Fibroblast of skin of right biceps (primary cell): ENCODE measurements at places on chromosomes 6 and 20.

- no peak for DNase-seq
These were observed 206.9 kb downstream of the LY86 start for GRCh38 chr6:6795393-6795792.

DNA sequence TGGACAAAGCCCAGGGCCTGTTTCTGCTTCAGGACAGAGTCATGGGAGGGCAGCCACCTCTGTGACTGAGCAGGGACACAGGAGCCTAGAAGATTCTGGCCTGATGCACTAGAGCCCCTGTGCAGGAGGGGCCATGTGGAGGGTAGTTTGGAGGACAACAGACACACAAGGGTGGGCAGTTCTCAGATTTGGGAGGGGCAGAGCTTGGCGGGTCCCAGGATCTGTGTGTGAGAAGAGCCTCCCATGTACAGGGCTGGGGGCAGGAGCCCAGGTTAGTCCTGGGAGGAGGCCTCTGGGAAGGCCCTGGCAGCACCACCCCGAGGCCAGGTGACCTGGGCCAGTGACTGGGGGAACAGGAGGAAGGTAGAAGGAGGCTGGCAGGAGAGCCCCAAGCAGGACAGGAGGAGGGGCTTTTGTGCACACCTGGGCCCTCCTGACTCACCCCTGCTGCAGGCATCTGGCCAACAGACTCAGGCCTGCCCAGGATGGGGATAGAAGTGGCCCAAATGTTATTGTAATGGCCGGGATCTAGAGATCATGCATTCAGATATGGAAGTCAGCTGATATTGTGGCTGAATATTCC lies 1.4 kb upstream of the ULBP3 start:
- DNase-seq: no peak

DNA sequence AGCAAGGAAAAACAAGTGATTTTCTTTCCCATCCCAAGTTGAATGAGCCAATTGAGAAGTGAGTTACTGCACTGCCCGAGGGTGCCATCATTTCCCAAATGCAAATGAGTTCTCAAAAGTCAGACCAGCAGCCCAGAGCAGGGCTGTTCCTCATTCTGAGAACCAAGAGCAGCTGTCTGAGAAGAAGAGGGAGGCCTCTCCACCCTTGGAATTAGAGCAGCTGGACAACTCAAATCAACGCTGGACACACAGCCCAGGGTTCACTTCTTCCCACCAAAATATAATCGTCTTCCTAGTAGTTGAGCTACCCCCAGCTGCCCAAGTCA lies 4.6 kb upstream of the PREX1 start:
- DNase-seq: no peak

GRCh38 chr20:14334306-14334930 lies 3.0 kb downstream of the FLRT3 start:
- DNase-seq: peak; percentile 69

DNA sequence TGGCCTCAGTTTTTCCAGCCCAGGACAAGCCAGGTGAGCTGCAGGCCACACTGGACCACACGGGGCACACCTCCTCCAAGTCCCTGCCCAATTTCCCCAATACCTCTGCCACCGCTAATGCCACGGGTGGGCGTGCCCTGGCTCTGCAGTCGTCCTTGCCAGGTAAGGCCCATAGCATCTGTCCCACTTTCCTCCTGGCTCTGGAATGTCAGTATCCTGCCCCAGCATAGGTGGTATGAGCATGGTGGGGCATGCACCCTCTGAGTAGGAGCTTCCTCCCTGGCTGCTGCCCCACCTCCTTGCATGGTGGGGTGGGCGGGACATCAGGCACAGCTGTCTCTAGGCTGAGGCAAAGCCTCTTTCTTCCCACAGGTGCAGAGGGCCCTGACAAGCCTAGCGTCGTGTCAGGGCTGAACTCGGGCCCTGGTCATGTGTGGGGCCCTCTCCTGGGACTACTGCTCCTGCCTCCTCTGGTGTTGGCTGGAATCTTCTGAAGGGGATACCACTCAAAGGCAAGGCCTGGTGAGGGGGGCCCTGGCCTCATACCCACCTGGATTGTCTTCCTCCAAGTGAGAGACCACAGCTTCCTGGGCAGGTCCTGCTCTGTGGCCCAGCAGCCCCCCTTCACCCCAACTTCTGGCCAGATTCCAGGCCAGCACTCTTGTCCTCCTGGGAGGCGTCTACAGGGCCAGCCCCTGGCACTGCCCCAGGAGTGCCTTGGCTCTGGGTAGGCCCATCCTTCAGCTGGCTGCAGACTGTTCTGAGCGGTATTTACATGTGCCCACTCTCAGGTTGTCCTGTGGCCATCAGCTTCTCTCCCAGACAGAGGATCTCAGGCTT lies 9.1 kb downstream of the PI16 start:
- no peak for DNase-seq

GRCh38 chr6:17116117-17116440 lies 14.2 kb downstream of the STMND1 start:
- DNase-seq: no peak

- no peak for DNase-seq
These were observed 71.8 kb downstream of the TNFAIP3 start for GRCh38 chr6:137938770-137939379.

- no peak for DNase-seq
These were observed 24.3 kb downstream of the MRAP2 start for GRCh38 chr6:84057908-84058307.

- DNase-seq: no peak
These were observed 665.7 kb upstream of the SLC35B3 start for GRCh38 chr6:9100869-9101580.

GRCh38 chr6:80340280-80340679 lies 233.8 kb downstream of the BCKDHB start:
- no peak for DNase-seq

GRCh38 chr20:4808872-4809271 lies 87.2 kb downstream of the PRND start:
- DNase-seq: peak; percentile 22

DNA sequence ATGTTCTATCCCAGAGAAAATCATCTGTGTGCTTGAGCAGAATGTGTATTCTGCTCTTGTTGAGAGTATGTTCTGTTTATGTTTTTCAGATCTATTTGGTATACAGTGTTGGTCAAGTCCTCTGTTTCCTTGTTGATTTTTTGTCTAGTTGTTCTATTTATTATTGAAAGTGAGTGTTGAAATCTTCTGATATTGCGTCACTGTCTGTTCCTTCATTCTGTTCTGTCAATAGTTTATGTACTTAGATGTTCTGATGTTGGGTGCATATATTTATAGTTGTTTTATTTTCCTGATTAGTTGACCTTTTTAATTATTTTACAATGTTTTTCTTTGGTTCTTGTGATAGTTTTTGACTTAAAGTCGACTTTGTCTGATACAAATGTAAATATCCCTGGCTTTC lies 458.7 kb upstream of the HSF2 start:
- DNase-seq: no peak

GRCh38 chr6:11710311-11710761 lies 68.3 kb downstream of the ADTRP start:
- peak; percentile 12 for DNase-seq

DNA sequence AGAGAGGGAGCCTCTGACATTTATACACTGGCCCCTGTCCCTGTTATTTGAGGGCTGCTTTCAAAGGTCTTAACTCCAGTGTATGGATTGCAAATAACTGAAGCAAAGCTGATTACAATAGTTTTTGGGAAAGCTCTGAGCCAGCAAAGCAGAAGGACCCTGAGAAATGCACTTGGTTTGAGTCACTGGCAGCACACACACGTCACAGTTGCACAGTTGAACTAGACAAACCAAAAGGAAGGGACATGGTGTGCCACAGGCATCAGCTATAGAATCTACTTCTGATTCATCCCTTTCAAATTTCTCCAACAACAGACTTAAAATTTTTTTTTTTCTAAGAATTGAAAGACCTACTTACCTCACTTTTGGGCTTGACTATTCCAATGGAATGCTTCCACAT lies 56.4 kb downstream of the SNRNP48 start:
- DNase-seq: peak; percentile 67

GRCh38 chr6:125952764-125953501 lies 3.6 kb upstream of the HINT3 start:
- DNase-seq: peak; percentile 22

- DNase-seq: peak; percentile 79
These were observed 209.6 kb upstream of the DTNBP1 start for GRCh38 chr6:15872241-15873103.

DNA sequence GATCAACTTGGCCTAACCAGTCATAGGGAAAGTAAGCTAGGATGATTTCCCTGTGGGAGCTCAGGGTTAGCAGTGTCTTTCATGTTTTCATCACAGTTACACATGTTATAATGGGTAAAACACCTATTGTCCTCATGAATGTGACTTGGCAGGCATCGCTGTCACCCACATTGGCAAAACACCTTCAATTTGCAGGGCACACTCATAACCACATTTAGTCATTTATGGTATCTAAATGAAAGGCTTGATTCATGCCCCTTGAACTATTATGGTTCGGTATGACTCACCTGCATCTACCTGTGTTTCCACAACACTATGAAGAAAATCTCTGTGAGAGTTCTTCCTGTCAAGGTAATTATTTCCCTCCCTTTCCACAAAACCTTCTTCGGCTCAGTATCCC lies 49.2 kb downstream of the FRK start:
- no peak for DNase-seq

DNA sequence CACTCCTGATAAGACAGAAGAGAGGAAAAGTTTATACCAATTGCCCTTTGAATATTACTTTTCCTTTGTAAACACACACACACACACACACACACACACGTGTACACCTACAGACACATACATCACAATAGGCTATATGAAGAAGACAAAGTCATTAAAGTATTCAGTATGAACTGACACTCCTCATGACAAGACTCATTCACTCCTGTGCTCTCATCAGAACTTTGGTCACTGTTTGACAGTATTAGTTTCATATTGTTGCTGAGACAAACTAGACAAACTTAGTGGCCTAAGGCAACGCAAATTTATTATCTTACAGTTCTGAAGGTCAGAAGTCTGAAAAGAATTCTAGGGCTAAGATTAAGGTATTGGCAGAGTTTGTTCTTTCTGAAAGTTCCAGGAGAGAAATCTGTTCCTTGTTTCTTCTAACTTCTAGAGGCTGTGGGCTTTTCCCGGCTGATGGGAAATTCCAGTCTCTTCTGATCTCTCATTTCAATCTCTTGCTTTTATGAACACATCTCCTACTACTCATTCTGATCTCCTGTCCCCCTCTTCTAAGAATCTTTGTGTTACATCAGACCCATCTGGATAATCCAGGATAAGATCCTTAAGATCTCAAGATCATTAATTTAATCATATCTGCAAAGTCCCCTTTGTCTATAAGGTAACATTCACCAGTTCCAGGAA lies 171.3 kb downstream of the HACE1 start:
- no peak for DNase-seq

GRCh38 chr6:7902221-7902620 lies 8.4 kb downstream of the TXNDC5 start:
- DNase-seq: no peak

DNA sequence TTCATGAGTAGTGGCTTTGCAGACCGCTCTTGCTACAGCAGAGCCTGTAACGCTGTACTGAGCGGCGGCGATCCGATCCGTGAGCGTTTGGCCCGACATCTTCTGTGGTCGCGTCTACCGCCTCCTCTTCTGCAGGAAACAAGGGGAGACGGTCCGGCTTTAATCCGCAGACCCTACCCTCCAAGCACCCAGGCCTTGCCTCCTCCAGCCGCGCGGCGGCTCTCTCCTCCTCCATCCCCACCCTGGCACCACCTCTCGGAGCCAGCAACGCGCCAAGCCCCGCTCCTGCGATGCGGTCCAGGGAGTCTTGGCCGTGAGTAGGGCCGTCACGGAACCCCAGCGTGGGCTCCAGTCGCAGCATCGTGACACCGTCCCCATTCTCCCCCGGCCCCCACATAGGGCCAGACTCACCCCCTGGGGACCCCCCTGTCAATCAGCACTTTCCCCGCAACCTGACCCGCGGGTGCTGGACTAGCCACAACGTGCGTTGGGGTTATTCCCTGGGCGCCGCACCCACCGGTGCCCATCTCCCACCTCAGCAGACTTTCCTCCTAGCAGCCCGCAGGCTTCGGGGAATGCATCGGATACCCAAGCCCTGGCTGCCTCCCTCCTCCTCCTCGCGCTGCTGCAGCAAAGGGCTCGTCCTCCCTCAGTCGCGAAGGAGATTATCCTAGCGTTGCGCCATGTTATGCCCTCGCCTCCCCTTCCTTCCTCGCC lies 914 bp downstream of the SNAP91 start:
- DNase-seq: no peak

- no peak for DNase-seq
These were observed 40.6 kb downstream of the BPIFB4 start for GRCh38 chr20:33119725-33120720.

DNA sequence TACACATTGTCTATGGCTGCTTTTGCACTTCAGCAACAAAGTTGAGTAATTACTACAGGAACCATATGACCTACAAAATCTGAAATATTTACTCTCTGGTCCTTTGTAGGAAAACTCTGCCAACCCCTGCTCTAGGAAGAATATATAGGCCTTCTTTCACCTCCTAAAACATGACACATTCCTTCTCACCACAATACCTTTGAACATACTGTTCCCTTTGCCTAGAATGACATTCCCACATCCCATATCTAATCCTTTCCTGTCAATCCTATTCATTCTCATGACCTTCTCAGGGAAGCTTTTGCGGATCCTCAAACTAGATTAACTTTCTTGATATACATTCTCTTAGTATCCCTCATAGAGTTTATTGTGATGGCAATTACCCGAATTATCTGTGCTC lies 18.0 kb upstream of the NCOA6 start:
- no peak for DNase-seq

GRCh38 chr6:158143700-158144099 lies 24.4 kb downstream of the SERAC1 start:
- DNase-seq: peak; percentile 15

GRCh38 chr20:25040438-25040831 lies 17.5 kb downstream of the ACSS1 start:
- peak; percentile 54 for DNase-seq

GRCh38 chr6:16392010-16392409 lies 153.6 kb downstream of the GMPR start:
- no peak for DNase-seq

GRCh38 chr20:36043441-36043840 lies 75.1 kb downstream of the CNBD2 start:
- DNase-seq: no peak

DNA sequence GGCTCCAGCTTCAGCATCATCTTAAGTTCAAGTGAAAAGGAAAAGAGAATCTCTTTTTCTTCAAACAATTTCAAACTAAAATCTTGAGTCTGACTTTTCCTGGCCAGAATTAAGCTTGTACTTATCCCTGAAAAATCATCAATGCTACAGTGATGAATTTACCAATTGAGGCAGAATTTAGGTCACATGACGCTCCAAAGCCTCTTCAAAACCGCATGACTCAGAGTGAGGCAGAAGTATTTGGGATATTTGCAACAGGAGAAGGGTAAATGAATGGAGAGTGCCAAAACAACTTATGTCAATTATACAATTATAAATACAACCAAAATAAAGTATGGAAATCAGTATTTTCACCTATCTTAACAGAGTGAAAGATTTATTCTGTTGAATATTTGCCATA lies 515.5 kb downstream of the COL12A1 start:
- DNase-seq: peak; percentile 31
